ENCODE measurements at places on chromosomes 5 and 9.

DNA sequence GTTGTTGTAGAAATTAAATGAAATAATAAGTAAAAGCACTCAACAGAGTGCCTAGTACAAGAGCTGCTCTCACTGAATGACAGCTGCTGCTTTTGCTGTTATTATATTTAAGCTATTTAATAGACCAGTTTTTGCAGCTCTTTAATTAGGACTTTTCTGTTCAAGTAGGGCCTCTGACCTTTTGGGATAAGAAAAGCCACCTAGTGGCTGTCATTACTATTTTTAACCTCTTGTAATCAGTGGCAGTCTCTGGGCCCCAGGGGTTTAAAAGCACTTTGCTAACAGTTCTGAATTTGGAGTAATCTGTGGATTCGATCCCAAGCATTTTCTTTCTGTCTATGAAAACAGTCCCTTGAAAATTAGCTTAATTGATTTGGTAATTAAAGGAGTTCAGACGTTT, 121.1 kb downstream of the NUDT12 start:
- DNase-seq: no peak

DNA sequence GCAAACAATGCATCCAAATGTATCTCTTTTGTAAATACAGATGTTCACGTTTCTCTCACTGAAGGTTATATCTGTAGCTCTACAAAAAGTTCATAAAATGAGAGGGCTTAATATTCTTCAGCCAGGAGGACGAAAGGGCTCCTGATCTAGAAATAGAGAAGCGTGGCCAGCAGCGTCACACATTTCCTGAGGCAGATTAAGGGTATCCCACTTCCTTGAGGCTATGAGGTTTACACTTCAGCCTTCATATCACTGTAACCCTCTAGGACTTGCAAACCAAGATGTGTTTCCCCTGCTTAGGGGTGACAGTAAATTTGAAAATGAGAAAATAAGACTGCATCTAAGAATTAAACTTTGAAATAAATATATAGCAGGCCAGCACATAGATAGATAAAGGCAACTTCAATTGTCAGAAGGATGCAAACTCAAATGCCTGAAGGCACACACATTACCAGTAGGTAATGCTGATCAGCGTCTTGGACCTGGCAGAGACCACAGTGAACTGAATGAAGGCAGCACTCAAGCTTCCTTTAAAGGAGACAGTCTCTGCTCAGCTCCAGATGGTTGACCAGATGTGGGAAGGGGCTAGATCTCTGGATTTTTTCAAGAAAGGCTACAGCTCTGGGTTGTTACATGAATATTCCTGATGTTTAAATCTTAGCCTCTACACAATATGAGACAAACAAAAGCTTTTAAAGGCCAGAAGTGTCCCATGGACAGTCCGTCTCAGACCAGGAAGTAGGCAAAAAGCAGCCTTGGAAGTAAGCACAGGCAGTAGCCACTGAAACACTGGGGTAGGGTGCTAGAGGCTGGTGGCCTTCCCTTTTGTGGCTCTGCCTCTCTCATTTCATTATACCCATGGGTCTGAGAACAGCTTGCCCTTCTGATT, 197.7 kb downstream of the MCTP1 start:
- no peak for DNase-seq

GRCh38 chr5:66343370-66344071, 199.4 kb downstream of the SREK1 start:
- no peak for DNase-seq

GRCh38 chr9:125538092-125538473, 168.9 kb downstream of the MAPKAP1 start:
- DNase-seq: no peak
